Cortex of kidney (tissue), 1 donor: ENCODE measurements at places on chromosomes 4 and X.

GRCh38 chr4:128571747-128572146, 237.8 kb upstream of the JADE1 start:
- no peak for DNase-seq

GRCh38 chrX:76433219-76433618, 5.7 kb downstream of the MAGEE1 start:
- DNase-seq = no peak

- no peak for DNase-seq
Measured at GRCh38 chr4:6493658-6494304, 21.4 kb upstream of the PPP2R2C start.

- no peak for DNase-seq
Measured at GRCh38 chr4:23999714-24000469, 110.0 kb upstream of the PPARGC1A start.

- no peak for DNase-seq
Measured at GRCh38 chr4:156496797-156497196, 474.8 kb downstream of the PDGFC start.

GRCh38 chr4:168199260-168199957, 107.1 kb downstream of the ANXA10 start:
- DNase-seq = no peak

- no peak for DNase-seq
Measured at GRCh38 chrX:44891642-44892041, 18.7 kb downstream of the KDM6A start.
